Activated CD4-positive, alpha-beta T cell treated with anti-CD3 and anti-CD28 coated beads, Interleukin-2, amount 50 U/mL, for 4 hours (primary cell): ENCODE measurements at places on chromosomes 4 and X.

DNA sequence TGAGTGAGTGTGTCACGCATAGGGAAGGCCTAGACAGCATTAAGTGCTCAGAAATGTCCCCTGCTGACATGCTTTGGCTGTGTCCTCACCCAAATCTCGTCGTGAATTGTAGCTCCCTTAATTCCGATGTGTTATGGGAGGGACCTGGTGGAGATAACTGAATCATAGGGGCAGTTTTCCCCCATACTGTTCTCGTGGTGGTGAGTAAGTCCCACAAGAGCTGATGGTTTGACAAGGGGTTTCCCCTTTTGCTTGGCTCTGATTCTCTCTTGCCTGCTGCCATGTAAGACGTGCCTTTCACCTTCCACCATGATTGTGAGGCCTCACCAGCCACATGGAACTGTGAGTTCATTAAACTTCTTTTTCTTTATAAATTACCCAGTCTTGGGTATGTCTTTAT is 78.0 kb downstream of the NSUN7 start:
- DNase-seq, result no peak

GRCh38 chr4:32744211-32744610 is 2024.0 kb downstream of the PCDH7 start:
- no peak for DNase-seq

- DNase-seq, result no peak
These were observed 230.1 kb upstream of the ARSJ start for GRCh38 chr4:114209584-114209983.

DNA sequence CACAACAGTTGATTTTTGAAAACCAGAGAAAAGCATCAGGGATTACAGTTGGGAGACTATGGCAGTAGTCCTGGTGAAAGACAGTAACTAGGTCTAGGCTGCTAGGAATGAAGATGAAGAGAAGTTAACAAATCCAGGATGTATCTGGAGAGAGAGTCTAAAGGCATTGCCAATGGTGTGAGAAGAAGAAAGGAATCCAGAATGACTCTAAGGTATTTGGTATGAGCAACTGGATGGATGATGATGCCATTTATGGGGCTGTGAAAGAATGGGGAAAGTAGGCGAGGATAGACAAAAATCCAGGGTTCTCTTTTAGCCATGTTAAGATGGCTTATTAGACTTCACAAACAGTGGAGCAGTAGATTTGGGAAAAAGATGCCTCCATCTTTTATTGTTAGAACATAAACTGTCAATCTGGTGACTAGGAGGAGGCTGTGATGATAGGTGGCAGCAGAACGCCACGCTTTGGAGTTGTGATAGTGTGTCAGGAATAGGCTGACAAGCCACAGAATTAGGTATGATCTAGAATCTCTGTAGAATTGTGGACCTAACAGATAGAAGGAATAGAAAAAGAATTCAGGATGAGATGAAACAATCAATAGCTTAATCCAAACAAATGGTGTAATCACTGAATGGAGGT is 27.3 kb upstream of the JADE1 start:
- peak; percentile 64 for DNase-seq

GRCh38 chr4:24677909-24678308 is 93.6 kb upstream of the DHX15 start:
- DNase-seq, result no peak

DNA sequence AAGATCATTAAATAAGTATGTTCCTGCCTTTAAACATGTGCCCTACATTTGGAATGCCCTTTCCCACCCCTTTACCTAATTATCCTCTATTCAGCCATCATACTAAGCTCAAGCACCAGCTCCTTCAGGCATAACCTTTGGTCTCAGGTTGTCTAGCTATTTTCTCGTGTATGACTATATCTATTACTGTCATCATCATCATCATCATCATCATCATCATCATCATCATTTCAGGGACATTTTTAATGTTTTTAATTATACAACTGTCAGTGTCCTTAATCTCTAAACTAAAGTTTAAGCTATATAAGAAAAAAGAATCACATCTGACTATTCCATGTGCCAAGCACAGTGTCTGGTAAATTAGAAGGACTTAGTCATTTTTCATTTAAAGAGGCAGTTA is 214.6 kb upstream of the CTSO start:
- DNase-seq, result no peak
